Activated T-helper 1 cell treated with anti-CD3 and anti-CD28 coated beads, Interleukin-2, amount 50 U/mL, for 16 hours (primary cell): ENCODE measurements at places on chromosomes 2 and 18.

GRCh38 chr2:27441958-27442919, at the start of gene KRTCAP3:
TSS of gene KRTCAP3 (plus strand) at chr2:27442381. CDS start at chr2:27442413, 32 bp downstream.
- peak; percentile 33 for DNase-seq

DNA sequence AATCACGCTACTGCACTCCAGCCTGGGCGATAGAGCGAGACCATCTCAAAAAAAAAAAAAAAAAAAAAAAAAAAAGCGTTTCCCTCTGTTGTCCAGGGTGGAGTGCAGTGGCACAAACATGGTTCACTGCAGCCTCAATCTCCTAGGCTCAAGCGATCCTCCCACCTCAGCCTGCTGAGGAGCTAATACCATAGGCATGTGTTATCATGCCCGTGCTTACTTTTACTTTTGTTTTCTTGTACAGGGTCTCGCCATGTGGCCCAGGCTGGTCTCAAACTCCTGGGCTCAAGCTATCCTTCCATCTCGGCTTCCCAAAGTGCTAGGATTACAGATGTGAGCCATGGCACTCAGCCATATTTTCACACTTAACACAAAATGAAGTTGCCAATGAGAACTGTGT, 37.5 kb downstream of the PSME4 start:
- no peak for DNase-seq

DNA sequence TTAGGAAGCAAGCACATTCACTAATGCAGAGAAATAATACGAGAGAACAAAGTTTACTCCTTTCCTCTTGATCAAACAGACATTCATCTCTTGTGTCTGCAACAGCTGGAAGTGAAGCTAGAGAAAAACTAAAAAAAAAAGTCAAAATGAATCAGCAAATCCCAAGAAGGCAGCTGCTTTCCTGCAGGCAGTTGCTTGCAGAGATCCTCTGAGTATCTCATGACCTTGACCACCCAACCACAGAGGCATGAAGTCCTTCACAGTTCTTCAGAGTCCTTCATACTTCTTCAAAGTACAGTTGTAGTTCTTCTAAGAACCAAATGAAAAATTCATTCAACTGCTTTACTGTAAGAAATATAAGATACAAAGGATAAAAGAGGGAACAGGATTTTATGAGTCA, 97.2 kb upstream of the ACVR1C start:
- DNase-seq, result no peak

- no peak for DNase-seq
These were observed 1219.8 kb upstream of the ZEB2 start for GRCh38 chr2:145739681-145740080.

- no peak for DNase-seq
These were observed 6.8 kb downstream of the ZNF397 start for GRCh38 chr18:35247412-35248249.

DNA sequence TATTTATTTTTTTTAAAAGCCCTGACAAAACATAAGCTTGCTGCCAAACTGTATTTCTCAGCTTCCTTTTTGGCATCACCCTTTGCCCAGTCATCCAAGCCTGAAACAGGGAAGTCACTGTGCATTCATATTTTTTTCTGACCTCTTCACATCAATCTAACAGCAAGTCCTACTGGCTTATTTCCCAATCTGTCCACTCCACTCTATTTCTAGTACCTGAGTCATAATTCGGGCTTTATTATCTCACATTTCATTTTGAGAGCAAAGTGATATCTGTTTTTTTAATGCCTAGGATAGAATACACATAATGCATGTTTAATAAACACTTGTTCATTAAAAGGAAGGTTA, 5.1 kb downstream of the HNMT start:
- no peak for DNase-seq

DNA sequence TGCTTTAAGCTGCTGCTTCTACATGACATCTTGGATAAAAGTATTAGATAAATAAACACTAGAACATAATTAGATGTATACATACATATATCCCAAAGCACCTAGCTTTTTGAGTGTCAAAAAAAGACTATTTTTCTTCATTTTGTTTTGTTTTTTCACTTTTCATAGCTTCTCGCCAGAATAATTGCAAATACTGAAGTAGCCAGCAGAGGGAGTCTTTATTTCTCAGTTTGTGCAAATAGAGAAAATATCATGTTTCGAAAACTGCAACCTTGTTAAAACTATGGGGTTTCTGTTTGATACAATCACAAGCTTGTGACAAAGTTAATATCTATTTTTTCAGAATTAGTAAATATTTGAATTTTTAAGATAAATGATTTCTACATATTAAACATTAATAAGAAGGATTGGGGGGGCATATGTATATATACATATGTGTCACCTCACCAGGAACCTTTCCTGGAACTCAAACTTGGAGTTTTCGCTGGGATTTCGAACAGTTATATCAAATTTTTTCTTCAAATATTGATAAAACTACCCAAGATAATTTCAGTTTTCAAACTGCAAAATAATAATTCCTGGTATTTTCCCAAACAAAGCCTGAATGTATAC, 61.0 kb downstream of the GRB14 start:
- no peak for DNase-seq

GRCh38 chr2:44789446-44789845, 152.1 kb upstream of the SIX3 start:
- DNase-seq, result no peak

DNA sequence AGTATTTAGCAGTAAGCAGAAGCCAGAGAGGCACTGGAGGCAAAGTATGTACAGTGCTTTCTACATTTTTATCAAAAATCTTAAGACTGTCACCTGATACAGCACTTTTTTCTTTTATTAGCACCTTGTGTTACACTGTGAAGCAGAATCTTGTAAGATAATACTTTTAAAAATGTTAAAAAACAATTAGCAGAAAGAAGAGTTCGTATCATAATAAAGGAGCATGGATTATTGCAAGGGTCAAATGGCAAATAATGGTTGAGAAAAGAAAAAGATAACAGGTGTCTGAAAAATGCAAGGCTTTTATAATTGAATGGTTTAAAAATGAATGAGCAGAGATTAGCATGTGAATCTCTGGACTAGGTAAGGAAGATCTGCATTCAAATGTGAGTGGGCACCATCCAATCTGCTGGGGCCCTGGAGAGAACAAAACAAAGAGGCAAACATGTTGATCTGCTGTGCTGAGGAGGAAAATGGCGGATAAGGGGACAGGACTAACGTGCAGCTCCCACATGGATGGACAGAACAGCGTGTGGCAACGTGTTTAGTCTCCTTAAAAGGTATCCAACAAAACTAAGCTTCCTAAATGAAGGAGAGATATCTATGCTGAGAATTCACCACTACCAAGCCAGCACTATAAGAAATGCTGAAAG, 9.5 kb downstream of the CEBPZOS start:
- DNase-seq, result no peak

DNA sequence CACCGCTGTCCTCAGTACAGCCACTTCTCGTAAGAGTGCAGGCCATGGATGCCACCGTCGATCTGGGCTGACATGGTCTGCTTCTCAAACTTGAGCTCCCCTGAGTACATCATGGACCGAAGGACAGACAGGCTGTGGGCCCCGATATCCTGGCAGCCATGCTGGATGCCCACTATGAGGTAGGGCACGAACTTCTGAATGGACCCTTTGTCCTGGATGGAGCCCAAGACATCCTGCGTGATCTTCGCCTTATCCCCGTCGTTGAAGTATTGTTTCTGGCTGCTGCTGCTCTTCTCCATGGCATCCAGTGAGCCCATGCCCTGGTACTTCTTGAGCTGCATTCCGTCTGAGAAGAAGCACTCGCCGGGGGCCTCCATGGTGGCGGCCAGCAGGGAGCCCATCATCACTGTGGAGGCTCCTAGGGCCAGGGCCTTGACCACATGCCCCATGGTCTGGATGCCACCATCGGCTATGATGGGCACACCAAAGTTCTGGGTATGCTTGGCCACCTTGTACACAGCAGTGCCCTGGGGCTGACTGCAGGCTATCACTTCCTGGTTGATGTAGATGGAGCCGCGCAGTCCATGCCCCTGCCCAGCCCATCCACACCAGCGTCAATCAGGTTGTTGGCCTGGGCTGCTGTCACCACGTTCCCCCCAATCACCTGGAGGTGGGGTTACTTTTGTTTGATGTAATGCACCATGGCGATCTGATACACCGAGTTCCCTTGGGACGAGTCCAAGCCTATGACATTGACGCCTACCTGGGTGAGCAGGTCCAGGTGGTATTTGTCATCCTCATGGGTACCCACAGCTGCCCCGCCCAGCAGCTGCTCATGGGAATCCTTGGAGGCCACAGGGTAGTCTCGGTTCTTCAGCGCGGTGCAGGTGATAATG, 21.8 kb downstream of the CFLAR start:
- no peak for DNase-seq

- DNase-seq, result no peak
These were observed 215.5 kb downstream of the CYP26B1 start for GRCh38 chr2:71932037-71932779.

GRCh38 chr2:23605236-23605635, 220.3 kb downstream of the KLHL29 start:
- no peak for DNase-seq

- no peak for DNase-seq
These were observed 57.8 kb downstream of the SPRED2 start for GRCh38 chr2:65374575-65374974.

DNA sequence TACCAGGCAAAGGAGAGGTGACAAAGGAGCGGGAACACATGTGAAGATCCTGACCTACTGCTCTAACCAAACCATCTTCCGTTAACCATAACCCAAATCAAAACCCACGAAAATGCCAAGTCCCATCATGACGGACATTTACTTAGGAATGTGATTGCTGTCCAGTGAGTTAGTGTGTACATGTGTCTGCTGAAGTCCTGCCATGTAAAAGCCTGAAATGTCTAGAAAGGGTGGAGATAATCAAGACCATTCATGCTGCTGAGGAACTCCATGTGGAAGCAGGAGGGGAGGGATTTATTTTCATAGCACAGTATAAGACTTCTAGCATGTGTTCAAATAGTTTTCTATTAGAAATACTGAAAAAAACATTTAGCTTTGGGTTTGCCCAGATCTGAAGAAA, 137.0 kb upstream of the BOD1L2 start:
- no peak for DNase-seq

- no peak for DNase-seq
These were observed 77.6 kb upstream of the ZNF516 start for GRCh38 chr18:76572518-76573247.

GRCh38 chr2:153917570-153917969, 45.8 kb downstream of the GALNT13 start:
- DNase-seq, result no peak

DNA sequence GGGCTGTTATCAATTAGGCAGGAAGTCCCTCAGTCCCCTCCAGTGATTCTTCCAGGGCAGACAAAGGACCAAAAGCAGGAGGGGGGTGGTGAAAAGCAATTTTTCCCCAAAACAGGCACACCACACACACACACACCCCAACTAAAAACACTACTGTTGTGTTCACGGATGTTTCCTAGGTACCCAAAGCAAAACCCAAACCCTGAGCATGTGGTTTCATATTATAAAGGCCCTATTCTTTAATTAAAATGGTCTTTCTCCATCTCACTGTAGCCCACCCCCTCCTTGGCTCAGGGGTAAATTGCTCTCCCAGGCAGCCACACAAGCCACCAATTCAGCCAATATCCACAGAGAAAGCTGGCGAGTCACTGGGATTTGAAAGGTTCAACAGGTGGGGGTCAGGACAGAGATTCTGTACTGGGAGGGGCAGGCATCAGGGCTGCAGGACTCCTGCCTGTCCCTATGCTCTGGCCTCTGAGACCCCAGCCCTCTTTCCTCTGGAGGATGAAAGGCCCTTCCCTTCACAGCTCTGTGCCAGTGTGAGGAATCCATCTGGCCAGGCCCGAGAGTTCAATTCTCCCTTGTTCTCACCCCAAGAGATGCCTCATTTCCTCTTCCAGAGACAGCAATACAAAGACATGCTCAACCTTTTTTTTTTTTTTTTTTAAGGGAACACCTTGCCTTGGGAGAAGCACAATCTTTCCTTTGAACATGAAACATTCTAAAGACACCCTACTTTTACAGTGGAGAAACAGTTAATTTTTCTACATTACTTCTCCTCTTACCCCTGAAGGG, 43.6 kb downstream of the SPRED2 start:
- DNase-seq, result no peak

- no peak for DNase-seq
These were observed 440.7 kb upstream of the MMADHC start for GRCh38 chr2:150028322-150028721.

GRCh38 chr2:113337809-113338208, 59.1 kb upstream of the PAX8 start:
- DNase-seq, result no peak

DNA sequence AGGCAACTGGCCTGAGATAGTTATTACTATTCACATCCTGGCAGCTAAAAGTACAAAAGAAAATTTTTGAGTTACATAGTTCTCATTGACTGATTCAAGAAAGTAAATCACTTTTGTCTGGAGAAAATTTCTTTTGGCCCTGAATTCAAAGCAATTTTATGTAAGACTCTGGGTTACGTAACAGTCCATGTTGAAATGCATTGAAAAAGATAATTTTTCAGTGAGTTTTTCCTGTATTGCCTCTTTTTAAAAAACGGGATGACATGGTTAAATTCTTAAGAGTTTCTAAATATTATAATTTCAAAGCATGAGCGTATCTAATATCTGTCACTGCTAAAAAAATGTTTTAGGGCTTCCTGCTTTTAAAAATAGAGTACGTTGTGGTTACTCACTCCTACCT, 72.7 kb downstream of the ANKRD12 start:
- DNase-seq, result no peak

GRCh38 chr2:112483831-112484230, 1.9 kb downstream of the TTL start:
- DNase-seq, result no peak

DNA sequence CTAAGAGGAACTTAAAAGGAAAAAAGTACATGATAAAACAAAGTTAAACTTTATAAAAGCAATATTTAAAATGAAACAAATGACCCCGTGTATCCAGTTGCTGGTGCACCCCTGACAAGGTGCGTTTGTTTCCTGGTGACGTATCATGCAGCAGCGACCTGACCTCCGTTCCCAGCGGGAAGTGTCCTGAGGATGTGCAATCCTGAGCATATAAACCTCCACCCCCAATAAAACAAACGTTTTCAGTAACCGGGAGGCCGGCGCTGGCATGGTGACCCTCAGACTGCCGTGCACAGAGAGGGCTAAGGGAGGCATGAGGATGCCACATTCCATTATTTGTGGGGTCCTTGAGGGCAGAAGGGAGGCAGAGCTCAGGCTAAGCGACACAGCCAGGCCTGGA, 14.8 kb downstream of the SLC66A2 start:
- DNase-seq, result no peak

- DNase-seq, result no peak
These were observed 1.1 kb upstream of the SPAST start for GRCh38 chr2:32061973-32062861.

DNA sequence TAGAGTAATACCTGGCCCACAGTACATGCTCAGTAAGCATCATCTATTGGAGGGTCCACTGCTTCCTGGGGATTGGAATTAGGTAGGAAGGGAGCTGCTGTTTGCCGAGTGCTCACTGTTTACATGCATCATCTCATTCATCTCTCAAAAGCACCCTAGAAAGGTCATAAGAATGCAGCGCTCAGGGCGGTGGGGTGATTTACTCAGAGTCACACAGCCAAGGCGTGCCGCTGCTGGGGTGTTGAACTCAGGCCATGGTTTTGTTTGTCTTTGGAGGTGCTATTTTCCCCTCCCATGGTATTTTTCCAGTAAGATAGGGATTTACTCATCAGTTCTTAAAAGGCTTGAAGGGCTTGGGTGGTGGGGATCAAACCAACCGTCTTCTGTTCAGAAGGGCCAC, 227.5 kb downstream of the LDLRAD4 start:
- no peak for DNase-seq
